ENCODE measurements at places on chromosomes 1 and 21.

DNA sequence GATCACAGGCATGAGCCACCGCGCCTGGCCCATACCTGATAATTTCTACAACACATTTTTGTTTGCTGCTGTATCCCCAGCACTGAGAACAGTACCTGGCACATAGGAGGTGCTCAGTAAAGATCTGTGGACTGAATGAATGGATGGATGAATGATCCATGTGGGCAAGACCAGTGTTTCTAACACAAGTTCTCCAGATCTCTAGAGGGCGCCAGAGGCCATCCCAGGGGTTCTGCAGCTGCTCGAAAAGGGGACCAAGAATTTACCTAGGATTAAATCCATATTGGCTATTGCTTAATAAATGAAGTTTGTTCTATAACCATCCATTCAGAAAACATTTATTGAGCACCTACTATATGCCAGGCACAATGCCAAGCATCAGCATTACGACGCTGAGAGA, 167.7 kb downstream of the ACTL8 start:
- DNase-seq = no peak

GRCh38 chr1:160284782-160285344, at the start of gene PEX19:
Gene PEX19 (minus strand): TSS chr1:160285133. CDS start chr1:160285124, 9 bp downstream.
- DNase-seq = peak; percentile 8

DNA sequence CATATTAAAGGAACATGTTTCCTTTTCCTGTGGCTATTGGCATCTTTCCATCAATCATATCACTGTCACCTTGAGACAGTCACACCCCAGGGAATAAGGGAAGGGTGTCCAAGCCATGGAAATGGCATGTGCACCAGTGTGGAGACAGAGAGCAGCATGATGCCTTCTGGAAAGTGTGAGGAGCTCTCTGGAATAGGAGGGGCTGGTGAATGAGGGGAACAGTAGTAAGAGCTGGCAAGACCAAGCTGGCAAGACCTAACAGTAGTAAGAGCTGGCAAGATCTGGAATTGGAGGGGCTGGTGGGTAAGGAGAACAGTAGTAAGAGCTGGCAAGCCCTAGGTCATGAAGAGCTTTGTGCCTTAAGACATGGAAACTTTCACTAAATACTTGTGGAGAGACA, 186.7 kb downstream of the C1orf94 start:
- DNase-seq = no peak

DNA sequence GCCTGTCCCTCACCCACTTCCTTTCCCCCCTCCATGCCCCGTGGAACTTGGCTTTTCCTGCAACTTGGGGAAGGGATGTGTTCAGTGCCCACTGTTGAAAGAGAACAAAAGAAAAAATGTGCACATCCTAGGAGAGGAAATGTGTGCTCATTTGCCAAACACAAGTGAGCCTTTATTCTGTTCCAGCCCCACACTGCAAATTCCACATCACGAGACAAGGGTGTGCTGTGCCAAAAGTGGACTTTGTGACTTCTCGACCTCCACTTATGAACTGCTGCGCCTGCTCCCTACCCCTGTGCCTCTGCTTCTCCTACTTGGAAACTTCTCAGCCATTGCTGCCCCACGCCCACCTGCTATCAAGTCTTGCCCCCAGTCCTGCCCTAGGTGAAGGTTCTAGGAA, 97.0 kb upstream of the GRIK3 start:
- no peak for DNase-seq

- no peak for DNase-seq
Measured at GRCh38 chr1:21620496-21620895, 48.7 kb downstream of the RAP1GAP start.

- DNase-seq = no peak
Measured at GRCh38 chr1:51842261-51842660, 36.3 kb downstream of the NRDC start.

DNA sequence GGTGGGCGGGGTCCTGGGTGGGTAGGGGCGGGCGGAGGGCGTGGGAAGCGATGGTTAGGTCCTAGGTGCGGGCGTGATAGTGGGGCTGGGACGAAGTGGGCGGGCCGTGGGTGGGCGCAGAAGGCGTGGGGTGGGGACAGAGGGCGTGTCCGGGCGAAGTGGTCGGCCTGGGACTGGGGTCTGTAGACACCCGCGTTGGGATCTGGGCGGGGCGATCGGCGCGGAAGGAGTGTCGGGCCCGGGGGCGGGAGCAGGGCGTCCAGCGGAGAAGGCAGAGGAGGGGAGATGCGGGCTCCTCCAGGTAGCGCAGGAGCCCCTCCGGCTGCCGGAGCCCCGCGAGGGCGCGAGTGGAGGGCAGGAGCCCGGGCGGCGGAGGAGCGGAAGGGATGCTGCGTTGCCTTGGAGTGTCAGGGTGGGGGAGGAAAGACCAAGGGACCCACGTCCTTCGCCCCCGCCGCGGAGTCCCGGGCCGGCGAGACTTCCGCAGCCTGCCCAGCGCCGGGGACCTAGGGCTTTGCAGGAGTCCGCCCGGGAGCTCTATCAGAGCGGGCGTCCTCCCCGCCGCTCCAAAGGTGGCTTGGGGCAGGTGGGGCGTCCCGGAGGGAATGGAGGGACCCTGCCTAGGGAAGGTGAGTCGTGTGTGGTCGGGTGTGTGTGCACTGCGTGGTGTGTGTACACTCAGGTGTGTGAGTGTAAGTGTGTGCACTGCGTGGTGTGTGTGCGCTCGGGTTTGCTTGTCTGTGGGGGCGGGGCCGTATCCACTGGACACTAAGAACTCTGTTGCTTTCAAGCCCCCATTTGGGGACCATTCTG, 27.0 kb upstream of the PRSS38 start:
- peak; percentile 80 for DNase-seq

DNA sequence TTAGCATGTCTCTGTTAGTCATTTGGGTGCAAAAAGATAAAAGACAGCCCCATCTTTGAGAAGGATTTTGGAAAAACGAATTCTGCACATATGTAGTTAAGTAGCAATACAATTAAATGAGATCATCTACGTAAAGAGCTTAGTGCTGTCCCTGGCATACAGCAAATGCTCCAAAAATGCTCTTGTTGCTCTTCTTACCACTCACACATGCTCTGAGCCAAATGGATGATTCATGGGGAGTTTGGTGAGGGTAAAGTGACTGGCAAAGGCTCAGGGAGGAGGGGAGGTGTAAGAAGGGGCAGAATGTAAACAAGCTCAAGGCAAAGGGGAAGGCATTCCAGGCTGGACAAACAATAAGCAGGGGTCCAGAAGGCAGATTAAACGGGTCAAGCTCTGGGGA, 191.9 kb downstream of the AK5 start:
- DNase-seq = no peak

- peak; percentile 54 for DNase-seq
Measured at GRCh38 chr1:90717665-90718410, 736 bp upstream of the BARHL2 start.

DNA sequence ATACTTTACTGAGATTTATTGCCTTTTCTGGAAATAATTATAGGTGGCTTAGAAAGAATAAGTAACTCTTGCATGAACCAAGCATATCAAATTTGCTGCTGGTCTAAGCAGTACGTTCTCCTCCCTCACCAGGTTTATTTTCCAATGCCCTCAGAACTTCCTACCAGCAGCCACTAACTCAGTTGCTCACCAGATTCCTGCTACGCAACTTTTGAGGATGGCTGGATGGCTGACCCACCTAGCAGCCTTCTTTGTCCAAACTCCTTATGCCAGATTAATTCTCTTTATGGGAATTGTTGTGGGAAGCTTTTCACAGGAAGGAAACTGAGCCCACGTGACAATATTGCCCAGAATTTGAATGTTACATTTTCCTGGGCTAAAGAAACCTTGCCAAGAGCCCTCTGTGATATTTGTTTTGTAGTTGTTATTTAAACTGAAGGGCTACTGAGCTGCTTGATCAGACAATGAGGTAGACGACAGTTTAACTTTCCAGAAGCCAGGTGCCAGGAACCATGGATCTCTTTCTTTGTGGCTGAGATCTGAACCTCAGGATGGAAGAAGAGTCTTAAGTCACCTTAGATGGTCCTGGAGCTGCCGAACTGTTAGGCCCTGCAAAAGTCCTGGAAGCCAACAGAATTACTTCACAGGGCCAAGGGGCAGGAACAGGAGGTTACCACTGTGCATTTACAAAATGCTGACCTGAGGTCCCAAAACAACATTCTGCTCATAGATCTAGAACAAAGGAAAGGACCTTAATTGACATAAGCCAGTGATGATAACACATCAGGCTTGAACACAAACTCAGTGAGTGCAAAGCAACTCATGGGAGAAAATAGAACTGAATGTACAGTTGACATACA, 85.5 kb upstream of the ATP1A1 start:
- no peak for DNase-seq

GRCh38 chr1:206912445-206913095, 9.2 kb downstream of the FCMR start:
- DNase-seq = peak; percentile 62

GRCh38 chr1:6657138-6657537, 32.5 kb downstream of the THAP3 start:
- no peak for DNase-seq

- no peak for DNase-seq
Measured at GRCh38 chr1:155278689-155279160, 1.5 kb downstream of the HCN3 start.

DNA sequence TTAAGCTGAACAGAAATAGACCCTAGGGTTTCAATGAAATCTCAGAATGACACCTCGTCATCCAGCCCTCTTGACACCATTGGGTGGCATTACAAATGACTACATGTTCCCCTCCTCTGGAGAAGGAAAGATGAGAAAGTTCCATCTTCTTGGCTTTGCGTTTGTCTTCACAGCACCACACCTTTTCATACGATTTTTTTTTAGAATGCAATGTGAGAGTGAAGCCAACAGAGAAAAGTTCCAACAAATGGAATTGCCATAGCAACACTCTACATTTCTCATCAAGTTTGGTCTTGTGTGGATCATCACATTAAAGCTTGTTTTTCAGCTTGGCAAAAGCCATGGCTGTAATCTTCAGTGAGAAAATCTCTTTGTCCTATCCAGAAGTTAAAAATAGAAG, 183.4 kb upstream of the SNX7 start:
- DNase-seq = no peak

DNA sequence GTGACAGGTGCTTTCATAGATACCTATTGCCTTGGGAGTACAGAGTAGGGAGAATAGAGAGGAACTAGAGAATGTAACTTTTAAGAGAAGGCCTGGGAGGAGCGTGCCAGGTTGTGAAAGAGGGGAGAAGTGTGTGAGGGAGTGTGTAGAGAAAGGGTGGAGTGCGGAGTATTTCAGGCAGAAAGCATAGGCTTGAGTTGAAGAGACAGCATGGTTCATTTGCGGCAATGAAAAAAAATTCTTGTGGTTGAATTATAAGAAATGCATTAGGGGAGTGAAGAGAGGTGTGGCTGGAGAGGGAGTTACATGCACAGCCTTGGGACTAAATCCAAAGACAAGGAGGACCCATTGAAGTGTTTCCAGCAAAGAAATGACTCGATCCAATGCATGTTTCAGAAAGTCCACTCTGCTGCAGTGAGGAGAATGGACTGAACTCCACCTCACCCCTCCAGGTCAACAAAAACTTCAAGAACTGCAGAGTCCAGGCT, 81.7 kb upstream of the ADAM30 start:
- no peak for DNase-seq

- no peak for DNase-seq
Measured at GRCh38 chr1:190138266-190138665, 339.4 kb downstream of the BRINP3 start.

DNA sequence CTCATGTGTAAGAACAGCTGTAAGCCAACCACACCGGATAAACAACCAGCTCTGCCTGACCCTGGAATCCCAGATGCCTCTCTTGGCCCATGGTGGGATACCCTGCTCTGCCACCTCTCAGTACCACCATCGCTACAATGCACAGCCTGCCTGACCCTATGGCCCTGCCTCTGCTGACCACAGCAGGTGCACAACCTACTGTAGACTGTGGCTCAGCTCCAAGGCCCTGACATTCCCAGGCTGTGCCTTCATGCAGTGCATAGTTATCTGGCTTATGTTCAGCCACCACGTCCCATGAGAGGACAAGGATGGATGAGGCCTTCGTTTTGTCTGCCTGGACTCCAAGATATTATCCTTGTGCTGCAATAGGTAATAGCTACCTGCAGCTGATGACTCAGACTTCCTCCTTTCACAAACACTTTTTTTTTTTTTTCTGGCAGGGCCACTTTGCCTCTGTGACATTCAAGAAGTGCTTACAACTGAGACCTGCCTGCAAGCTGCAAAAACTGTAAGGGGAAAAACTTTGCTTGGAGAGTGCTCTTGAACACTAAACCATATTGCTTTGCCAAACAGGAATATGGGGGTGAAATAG, 177.7 kb downstream of the URB2 start:
- no peak for DNase-seq

GRCh38 chr1:91754816-91755580, 131.0 kb downstream of the TGFBR3 start:
- no peak for DNase-seq

DNA sequence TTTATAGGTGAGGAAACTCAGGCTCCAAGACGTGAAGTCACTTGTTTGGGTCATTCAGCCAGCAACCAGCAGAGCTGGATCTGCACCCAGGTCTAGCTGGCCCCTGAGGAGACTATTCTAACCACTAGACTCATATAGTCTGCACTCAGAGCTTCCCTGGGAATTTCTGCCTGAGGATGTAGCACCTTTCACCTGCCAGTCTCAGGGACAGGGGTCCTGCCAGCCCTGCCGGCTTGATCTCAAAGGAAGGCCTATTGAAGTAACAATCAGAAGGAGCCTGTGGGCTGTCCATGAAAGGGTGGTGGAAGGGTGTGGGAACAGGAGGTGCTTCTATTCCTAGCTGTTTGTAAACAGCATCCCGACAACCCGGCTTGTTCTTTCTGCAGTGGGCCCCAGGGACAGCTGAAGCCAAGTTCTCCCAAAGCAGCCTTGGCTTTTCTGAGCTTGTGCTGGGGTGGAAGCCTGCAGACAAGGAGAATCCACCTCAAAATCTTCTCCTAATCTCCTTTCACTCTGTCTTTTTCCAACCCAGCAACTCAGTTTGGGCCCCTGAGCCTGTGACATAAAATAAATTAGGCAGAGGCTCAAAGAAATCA, 7.8 kb downstream of the LMOD1 start:
- no peak for DNase-seq

DNA sequence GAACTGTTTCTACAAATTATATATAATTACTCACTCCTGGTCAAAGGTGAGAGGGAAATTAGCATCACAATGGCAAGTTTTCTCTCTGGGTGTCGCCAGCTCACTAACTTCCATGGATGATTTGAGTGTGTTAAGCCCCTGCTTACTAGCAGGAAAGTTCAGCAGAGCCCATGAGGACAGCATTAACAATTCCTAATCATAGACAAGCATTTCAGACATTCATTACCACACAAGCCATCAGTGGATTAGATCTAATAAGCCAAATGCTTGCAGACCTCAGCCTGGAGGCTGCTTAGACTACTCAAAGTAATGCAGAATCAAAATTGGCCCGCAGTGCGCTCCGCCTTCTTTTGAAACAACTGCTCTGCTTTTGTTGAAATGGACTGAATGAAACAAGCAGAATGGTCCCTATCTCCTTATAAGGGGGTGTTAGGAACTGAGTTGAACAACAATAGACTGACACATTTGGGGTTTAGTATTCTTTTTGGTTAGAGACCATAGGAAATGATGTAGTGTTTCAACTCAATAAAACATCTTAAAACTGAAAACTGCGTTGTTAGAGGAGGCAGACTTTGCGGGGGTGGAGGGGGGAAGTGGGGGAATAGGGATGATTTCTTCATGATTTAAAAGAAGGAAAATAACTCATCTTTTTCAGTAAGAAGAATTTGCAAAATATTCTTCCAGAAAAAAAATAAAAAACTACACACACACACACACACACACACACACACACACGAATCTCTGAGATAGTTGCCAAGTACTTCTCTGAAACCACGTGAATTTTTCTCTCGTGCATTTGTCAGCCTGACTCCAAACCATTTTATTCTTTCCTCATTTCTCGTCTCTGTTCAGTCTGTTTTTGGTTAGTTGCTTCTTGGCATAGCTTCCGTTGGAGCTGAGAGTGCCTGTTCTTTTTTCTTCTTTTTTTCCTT, 54.6 kb downstream of the GORAB start:
- DNase-seq = no peak
